Fibroblast of lung (primary cell): ENCODE measurements at places on chromosomes 7 and 10.

- no peaks in the 10 kb centered on the region for H3K27me3 ChIP-seq
- no peak overlapping the region for H3K27ac ChIP-seq
- H3K4me1 ChIP-seq, result no peaks in the 10 kb centered on the region
- H3K4me3 ChIP-seq, result no peak overlapping the region
Observed at GRCh38 chr7:151902311-151902710, 25.4 kb upstream of the PRKAG2 start.

- no peaks in the 10 kb centered on the region for H3K27me3 ChIP-seq
- DNase-seq, result no peak
- H3K27ac ChIP-seq, result no peak overlapping the region
Observed at GRCh38 chr10:71832967-71833366, 18.1 kb downstream of the PSAP start.

- no peak overlapping the region for H3K4me3 ChIP-seq
- DNase-seq, result no peak
- no peak overlapping the region for H3K27ac ChIP-seq
- no peaks in the 10 kb centered on the region for H3K27me3 ChIP-seq
- no peaks in the 10 kb centered on the region for H3K4me1 ChIP-seq
Observed at GRCh38 chr7:155710031-155710430, 65.6 kb downstream of the RBM33 start.

DNA sequence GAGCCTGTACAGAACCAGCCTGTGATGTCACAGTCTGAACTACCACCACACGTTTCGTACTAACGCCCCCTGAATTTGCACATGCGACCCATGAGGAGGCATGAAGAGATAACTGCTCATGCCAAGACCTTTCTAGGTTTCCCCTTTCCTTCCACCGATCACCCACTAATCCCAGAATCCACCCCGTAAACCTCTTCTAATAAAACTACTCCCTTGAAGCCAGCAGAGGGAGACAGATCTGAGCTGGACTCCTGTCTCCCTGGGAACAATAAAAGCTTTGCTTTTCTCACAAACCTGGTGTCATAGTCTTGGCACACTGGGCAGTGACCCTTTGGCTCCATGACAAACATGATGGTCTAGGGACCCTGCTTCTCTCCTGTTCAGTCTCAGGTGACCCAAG, 144.5 kb downstream of the FRMD4A start:
- H3K36me3 ChIP-seq, result no peaks in the 10 kb centered on the region
- H3K27ac ChIP-seq, result no peak overlapping the region
- H3K4me3 ChIP-seq, result no peak overlapping the region
- H3K4me1 ChIP-seq, result no peaks in the 10 kb centered on the region
- H3K27me3 ChIP-seq, result peaks cover 14% of the 10 kb centered on the region

- no peak overlapping the region for H3K4me3 ChIP-seq
- H3K36me3 ChIP-seq, result no peaks in the 10 kb centered on the region
- H3K27me3 ChIP-seq, result no peaks in the 10 kb centered on the region
- H3K4me1 ChIP-seq, result no peaks in the 10 kb centered on the region
- H3K27ac ChIP-seq, result no peak overlapping the region
- no peak for DNase-seq
Observed at GRCh38 chr7:18573410-18574234, 78.1 kb downstream of the HDAC9 start.

DNA sequence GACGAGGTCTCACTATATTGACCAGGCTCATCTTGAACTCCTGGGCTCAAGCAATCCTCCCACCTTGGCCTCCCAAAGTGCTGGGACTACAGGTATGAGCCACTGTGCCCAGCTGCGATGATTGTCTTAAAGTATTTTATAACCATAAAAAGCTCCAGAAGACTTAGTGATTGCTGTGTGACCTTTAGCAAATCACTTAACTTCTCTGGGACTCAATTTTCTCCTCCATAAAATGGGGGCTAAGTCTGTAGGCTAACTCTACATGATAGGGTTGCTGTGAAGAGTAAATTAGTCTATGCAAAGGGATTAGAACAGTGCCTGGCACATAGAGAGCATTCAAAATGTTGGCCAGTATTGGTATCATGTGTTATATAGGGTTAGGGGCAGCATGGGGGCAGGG, 42.8 kb downstream of the PPIF start:
- no peak for DNase-seq
- no peak overlapping the region for H3K4me3 ChIP-seq
- H3K27ac ChIP-seq, result no peak overlapping the region
- peaks cover 24% of the 10 kb centered on the region for H3K36me3 ChIP-seq

- DNase-seq, result peak; percentile 86
- no peak overlapping the region for H3K27ac ChIP-seq
- H3K36me3 ChIP-seq, result no peaks in the 10 kb centered on the region
- no peak overlapping the region for H3K4me3 ChIP-seq
- no peaks in the 10 kb centered on the region for H3K27me3 ChIP-seq
- peaks cover 3% of the 10 kb centered on the region for H3K4me1 ChIP-seq
Observed at GRCh38 chr7:43674559-43675436, 54.5 kb downstream of the COA1 start.

DNA sequence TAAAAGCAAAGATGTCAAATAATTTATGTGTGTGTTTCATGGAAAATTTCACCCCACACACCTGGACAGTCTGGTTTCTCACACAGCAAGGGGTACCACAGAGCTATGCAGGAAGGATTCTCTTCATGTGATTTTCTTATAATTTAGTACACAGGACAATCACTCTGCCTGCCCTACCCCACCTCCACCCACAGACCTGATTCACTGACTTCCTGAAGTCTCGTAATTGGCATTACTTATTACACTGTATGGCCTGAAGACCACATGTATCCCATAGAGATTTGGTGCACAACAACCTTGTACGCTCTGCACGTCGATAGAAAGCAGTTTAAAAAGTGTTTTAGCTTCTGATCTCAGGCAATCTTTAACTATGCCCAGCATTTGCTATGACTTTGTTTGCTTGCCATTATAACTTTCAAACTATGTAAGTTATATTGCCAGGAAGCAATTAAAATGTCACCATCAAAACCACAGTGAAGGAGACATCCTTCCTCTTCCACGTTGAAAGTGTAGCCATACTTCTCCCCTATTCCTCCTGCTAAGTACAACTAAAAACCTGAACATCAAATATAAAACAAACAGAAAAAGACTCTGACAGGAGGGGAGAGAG, 279.4 kb upstream of the IMMP2L start:
- H3K4me3 ChIP-seq, result no peak overlapping the region
- H3K36me3 ChIP-seq, result no peaks in the 10 kb centered on the region
- H3K27ac ChIP-seq, result no peak overlapping the region
- no peaks in the 10 kb centered on the region for H3K4me1 ChIP-seq
- no peaks in the 10 kb centered on the region for H3K27me3 ChIP-seq

- no peak overlapping the region for H3K27ac ChIP-seq
- no peaks in the 10 kb centered on the region for H3K36me3 ChIP-seq
- no peaks in the 10 kb centered on the region for H3K4me1 ChIP-seq
- DNase-seq, result no peak
Observed at GRCh38 chr10:44910602-44911001, 535 bp upstream of the TMEM72 start.

DNA sequence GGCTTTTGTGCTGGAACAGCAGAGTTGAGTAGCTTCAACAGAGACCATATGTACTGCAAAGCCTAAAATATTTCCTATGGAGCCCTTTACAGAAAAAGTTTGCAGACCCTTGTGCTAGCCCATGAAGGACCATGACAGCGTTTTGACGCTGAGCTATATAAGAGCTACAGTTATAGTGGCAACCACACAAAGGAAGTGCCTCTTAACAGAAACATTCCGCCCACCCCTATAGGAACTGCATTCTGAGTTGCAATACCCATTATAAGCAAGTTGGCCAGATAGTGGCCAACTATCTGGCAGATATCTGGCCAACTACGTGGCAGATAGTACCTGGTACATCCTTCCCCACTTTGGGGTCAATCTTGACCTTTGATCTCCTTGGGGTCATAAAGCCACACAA, 47.5 kb upstream of the DMBT1 start:
- DNase-seq, result no peak
- no peak overlapping the region for H3K27ac ChIP-seq
- peaks cover 5% of the 10 kb centered on the region for H3K36me3 ChIP-seq
- no peaks in the 10 kb centered on the region for H3K27me3 ChIP-seq

DNA sequence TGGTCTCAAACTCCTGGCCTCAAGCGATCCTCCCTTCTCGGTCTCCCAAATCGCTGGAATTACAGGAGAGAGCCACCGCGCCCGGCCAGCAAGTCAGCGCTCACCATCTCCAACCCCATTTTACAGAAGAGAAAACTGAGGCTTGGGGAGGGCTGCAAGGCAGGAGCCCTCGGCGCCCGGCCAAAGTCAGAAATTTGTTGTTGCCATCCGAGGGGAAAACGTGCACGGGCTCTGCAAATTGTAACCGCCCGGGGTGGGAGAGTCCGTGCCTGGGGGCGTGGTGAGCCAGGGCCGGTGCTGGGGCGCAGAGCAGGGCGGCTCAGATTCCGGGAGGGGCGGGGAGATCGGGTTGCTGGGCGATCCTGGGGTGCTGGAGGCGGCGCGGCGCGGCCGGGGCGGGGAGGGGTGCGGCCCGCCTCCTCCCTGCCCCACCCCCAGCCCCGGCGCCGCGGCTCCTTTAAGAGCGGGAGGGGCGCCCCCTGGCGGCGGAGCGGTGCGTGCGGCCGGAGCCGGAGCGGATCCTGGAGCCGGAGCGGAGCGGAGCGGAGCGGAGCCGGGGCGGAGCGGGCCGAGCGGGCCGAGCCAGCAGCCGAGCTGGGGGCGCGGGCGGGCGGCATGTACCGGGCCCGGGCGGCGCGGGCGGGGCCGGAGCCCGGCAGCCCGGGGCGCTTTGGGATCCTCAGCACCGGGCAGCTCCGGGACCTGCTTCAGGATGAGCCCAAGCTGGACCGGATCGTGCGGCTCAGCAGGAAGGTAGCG, at the start of gene VPS37D:
Gene VPS37D, plus strand, starts transcription at position 488 of the 759 bp plus-strand sequence. Its CDS starts 128 bp downstream, at position 616.
- no peaks in the 10 kb centered on the region for H3K36me3 ChIP-seq
- DNase-seq, result peak; percentile 77
- no peaks in the 10 kb centered on the region for H3K27me3 ChIP-seq
- peak within 1 kb of the TSS; percentile 36 for H3K4me3 ChIP-seq
